OCI-LY7 (cell line): ENCODE measurements at places on chromosomes 1 and 21.

DNA sequence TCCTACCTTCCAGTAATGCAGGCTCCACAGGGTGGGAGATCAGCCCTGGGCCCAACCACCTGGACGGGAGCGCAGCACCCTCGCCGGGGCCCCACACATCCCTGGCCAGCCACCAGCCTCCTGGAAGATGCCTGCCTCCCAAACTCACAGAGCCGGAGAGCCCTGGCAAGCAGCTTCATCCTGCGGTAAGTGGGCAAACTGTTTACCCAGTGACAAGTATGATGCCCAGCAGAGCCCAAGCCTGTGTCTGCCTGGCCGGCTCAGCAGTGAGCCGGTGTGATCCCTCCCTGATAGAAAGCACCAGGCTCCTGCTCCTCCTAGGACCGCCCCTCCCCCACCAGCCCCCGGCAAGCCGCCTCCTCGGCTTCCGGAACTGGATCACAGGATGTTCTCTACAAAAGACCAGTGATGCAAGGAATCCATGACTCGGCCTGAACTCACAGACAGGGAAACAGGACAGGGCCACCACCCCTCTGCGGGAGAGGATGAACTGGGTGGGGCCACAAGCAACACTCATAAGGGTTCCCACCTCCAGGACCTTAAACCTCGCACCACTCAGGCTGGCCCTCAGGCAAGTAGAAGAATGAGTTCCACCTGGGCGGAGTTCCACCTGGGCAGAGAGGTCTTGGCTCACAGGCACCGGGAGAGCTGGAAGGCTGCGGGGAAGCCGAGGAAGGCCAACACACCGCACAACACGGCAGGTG lies 7.9 kb downstream of the ACOT7 start:
- DNase-seq: no peak

- no peak for DNase-seq
Measured at GRCh38 chr1:226216056-226216455, 7.4 kb upstream of the MIXL1 start.

DNA sequence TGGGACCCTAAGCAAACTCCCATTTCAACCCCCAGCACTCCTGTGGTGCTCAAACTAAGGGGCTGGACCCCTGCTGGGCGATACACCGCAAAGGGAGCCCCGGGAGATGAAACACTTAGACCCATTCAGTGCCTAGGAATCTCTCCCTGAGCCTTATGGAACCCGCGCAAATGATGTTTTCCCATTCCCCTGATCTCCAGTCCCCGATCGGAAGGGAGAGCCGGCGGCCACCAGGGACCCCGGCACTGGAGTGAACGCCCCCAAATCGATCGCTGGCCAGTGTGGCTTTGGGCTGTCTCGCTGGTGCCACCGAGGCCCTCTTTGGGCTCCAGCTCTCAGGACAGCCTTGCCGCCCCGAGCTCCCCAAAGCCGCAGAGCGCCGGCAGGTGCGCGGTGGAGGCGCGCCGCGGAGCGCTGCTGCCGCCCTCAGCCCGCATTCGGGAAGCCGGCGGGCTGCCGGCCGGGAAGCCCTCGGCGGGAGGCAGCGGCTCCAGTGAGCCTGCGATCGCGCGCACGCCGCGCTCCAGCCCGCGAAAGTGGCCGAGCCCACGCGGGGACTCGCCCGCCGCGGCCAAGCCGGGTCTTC lies 1.1 kb downstream of the PLXNA2 start:
- DNase-seq: no peak

DNA sequence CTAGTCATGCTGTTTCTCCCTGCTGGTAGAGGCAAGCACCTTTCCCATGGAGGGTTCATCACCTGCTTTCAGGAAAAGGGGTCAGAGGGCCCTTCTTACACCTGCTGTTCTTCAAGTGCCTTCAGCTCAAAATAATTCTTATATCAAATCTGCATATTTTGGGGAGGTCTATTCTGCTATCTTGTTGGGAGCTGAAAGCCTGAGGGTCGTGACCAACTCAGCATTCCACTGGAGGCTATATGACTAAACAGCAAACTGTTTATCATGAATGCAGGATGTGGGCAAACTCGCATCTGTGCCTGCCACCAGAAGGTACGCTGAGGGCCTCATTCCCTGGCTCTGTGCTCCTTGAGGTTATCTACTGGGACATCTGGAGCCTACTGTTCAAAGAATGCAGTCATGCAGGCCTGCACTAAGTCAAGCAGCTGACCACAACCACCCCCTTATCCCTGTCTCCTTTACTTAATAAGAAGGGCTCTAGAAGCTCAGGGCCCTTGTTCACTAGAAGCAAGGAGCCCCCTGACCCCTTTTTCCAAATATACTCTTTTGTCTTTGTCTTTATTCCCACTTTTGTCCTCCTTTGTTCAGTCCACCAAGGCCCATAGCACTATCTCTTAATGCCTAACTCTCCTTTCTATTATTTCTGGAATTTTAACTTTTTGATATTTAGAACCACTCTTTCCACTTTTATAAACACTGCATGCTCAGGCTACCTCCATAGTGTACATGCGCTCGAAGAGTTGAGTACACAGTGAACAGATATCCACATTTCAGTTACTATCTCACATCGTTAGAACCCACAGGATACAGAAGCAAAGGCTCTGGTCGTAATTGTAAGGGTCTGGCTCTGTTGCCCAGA lies 4.5 kb upstream of the TRIM17 start:
- no peak for DNase-seq

- no peak for DNase-seq
Measured at GRCh38 chr1:230084408-230085177, 17.6 kb downstream of the GALNT2 start.

GRCh38 chr21:17050156-17050555 lies 462.7 kb upstream of the CXADR start:
- no peak for DNase-seq

GRCh38 chr1:156848461-156849150 lies 10.3 kb downstream of the INSRR start:
- DNase-seq: no peak

- no peak for DNase-seq
Measured at GRCh38 chr21:36663033-36663855, 35.7 kb upstream of the SIM2 start.

- DNase-seq: no peak
Measured at GRCh38 chr1:57674801-57675200, 250.9 kb upstream of the DAB1 start.

DNA sequence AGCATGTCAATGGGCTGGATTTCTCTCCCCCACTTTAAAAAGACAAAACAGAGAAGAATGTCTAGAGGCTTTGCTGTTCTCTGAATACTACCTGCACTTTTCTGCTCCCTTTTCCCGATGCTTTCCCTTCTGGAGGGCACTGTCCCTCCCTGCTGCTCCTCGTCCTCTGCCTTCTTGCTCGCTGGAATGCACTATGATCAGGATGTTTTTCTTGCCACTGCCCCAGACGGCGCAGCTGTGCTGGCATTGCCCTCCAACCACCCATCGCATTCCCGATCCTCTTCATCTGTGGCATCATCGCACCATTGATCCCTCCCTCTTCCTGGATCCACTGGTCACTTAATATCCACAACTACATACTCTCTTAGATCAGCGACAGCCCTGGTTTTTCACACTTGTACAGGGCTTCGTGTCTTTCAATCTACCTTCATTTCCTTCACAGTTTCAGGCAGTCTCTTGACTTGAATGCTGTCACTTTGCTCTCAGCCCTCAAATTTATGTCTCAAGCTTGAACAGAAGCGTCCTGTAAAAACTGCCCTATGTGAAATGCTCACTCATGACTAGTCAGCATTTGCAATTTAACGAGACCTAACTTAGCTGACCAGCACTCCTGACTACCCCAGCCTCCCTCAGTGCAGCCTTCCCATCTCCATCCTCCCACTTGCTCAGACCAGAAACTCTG lies 3.5 kb upstream of the OR11L1 start:
- no peak for DNase-seq

- DNase-seq: no peak
Measured at GRCh38 chr1:182549811-182550210, 39.2 kb downstream of the RNASEL start.

DNA sequence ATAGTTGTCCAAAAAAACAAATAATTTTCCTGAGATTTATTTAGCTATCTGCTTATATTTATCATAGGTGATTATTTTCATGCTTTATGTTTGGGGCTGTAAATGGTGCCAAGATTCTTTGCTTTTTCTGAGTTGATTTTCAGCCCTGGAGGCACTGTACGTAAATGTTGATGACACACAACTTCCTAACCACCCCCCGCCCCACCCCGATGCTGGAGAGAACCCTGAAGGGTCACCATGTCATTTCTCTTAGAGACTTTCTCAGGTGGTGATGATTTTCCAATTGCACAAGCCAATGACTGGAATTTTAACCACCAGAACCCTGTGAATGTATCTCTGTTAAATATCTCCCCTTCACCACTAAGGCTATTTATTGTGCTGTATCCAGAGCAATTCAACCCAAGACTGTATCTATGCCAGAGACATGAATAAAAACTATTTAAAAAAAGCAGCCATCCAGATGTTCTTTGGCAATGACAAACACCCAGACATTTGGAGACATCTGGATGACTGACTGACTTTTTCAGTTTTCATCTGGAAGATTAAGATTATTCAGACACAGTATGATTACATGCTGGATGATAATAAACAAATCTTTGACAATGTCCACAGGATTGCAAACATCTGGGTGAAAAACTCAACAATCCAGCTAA lies 346.0 kb downstream of the LMX1A start:
- no peak for DNase-seq

GRCh38 chr21:46025113-46025770 lies 43.7 kb downstream of the COL6A1 start:
- no peak for DNase-seq

DNA sequence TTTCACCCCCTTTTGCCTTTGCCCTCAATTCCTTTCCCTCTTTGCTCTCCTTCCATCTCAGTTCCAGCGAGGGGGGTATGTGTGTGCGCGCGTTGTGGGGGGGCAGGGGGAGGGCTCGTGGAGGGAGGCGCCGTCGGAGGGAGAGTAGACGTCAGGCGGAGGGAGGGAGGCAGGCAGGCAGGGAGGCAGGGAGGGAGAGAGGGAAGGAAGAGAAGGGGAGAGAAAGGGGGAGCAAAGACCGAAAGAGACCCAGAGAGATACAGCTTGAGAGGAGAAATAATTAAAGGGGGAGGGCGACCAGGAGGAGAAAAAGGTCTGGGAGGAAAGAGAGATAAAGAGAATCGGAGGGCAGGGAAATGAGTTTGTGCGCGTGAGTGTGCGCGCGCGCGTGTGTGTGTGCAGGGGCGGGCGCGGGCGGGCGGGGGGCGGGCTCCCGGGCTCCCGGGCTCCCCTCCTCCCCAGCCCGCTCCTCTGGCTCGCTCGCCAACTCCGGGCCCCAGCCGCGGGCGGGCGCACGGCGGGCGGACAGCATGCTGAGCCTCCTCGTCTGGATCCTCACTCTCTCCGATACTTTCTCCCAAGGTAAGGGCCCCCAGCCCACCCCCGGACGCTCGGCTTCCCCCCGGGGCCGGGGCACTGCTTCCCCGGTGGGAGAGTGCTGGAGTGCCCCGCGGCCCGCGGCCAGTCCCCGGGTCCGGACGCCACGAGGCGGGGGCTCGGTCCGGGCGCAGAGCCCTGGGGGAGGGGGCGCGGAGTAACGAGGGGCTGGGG lies at the start of gene KIRREL1:
Gene KIRREL1, plus strand, starts transcription at position 499 of the 771 bp plus-strand sequence. Its CDS starts 32 bp downstream, at position 531.
- no peak for DNase-seq

DNA sequence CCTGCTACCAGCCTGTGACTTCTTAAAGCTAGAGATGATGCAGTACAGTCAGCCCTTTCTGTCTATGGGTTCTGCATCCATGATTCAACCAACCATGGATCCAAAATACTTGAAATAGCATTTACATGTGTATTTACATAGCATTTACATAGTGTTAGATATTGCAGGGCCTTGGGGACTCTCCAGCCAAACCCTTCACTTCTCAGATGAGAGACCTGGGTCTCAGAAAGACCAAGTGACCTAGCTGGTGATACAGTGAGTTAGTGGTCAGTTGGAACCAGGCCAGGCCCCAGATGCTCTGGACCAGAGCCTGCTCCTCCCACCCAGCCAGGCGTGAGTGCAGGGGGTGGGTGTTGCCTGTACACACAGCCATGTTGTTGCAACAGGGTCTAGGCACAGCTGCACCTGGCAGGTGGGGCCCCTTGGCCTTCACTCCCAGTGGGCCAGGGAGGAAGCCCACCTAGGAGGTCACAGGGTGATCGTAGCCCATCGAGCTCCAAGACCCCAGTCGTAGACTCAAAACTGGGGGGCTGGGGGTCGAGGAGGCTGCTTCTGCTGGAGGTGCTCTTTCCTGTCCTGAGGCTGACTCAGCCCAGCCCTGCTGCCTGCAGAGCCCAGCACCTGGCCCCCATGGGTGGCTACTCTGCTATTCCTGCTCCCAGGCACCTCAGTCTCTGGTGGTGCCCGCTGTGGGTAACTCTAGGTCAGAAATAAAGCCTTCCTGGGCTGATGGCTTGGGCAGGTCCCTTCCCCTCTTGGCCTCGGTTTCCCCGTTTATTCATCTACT lies 7.7 kb downstream of the TMEM61 start:
- no peak for DNase-seq

- DNase-seq: no peak
Measured at GRCh38 chr1:11695861-11696260, 4.4 kb downstream of the DRAXIN start.

DNA sequence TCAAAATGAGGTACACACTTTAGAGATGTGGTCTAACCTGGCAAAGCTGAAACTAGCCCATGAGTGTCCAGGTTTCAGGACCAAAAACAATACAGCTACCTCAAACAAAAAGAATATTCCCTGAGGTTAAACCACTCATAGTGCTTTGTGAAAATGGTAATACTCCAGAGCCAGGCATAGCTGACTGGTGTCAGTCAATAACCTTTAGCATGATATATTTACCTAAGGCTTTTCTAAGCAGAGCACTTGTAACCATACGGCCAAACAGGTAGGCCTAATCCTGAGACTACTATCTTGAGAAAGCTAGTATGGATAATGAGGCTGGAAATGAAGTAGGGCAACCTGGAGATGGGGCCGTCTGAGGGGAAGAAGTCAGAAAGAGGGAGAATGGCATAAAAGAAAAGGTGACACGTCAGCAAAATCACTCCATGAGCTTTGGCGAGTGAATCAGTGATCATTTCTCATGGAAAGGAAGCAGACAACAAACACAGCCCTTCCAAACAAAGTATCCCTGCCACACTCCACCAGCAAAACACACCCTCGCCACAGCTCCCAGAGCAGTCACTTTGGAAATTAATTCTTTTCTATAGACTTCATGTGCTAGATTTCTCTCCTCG lies 1.7 kb upstream of the LRRC52 start:
- DNase-seq: no peak

- DNase-seq: no peak
Measured at GRCh38 chr1:198741744-198742143, 102.9 kb downstream of the PTPRC start.
